H7 (cell line): ENCODE measurements at places on chromosomes 6 and 20.

DNA sequence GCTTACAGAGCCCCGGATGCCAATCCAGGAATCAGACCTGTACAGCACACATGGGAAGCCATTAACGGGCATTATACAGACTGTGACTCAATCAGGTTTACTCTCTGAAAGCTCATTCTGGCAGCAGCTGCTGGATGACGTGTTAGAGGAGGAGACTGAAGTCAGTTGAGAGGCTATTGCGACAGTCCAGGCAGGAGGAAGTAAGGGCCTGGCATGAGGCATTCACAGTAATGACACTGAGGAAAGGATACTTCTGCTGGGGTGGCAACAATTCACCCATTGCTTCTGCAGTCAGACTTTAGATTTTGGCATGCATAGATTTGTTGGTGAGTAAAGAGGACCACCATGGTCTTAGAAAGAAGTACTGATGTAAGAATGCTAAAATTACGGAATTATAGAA, 151.0 kb upstream of the HEY2 start:
- DNase-seq, result no peak

GRCh38 chr20:16942051-16942450, 193.9 kb downstream of the OTOR start:
- no peak for DNase-seq

GRCh38 chr20:45303586-45304463, 2.8 kb upstream of the RBPJL start:
- DNase-seq, result no peak

DNA sequence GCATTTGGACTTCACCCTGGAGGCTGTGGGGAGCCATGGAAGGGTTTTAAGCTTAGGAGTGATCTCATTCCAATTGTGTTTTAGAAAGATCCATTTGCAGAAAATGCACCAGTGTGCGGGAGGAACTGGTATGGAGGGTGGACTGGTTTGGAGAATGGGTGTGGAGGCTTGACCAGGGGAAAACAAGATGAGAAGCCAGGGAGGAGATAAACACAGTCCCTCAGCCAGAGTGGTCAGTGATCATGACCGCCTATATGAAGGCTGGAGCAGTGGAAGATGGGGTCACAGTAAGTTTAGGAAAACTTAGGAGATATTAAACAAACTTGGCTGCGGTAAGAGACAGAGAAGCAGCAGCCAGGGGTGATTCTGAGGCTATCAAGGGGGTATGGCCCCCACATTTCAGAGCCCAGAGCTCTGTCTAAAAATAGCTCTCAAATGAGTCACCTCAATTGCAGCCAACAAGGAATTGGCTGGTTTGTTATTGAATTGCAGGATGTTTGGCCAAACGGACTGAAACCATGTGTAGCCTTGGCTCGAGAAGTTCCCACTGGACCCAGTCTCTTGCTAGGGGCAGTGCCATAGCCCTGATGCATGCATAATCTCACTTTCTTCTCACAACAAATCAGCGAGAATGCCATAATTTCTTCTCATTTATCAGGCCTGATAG, 159.9 kb upstream of the TOP1 start:
- no peak for DNase-seq

DNA sequence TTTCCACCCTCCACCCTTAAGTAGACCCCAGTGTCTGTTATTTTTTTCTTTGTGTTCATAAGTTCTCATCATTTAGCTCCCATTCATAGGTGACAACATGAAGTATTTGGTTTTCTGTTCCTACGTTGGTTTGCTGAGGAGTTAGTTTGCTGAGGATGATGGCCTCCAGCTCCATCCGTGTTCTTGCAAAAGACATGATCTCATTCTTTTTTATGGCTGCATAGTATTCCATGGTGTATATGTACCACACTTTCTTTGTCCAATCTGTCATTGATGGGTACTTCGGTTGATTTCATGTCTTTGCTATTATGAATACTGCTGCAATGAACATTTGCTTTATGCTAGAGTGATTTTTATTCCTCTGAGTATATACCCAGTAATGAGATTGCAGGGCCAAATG, 301.2 kb downstream of the ADGRG6 start:
- DNase-seq, result no peak

GRCh38 chr6:137283940-137284810, 65.0 kb upstream of the IFNGR1 start:
- DNase-seq, result no peak

GRCh38 chr6:144252259-144252658, 32.9 kb upstream of the UTRN start:
- no peak for DNase-seq

- no peak for DNase-seq
Observed at GRCh38 chr6:41280381-41281057, 6.0 kb downstream of the TREM1 start.

DNA sequence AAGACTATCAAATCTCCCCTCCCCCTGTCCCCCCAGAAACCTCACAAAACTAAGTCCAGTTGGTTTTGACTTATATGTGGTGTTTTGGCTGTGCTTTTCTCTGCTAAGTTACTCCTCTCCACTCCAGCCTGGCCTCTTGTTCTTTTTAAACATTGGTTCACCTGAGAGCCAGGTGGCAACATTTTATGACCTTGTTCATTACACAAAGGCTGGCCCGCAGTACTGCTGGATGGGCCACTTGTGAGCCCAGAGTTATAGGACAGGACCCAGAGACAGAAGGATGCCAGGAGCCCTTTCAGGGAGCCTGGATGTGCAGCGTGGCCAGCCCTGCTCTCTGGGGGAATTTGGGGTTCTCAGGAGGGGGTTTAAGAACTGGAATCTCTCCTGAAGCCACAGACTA, 90.0 kb downstream of the RAMACL start:
- DNase-seq, result no peak

DNA sequence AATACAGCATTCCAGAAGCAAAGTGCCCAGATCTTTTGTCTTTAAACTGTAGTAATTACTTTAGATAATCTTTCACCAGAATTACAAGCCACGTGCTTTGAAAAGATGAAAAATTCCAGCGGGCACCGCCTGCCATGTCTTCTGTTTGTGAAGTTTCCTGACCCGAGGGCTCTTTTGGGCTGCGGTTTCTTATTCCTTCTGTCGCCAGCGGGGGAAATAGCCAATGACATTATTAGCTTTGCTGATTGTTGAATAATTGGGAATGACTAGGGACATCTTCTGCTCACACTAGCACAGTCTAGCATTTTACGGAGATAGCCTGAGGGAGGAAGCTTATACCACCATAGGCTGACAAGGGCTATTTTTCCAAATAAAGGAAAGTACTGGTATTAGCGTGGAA, 124.7 kb downstream of the SAMD5 start:
- DNase-seq, result peak; percentile 5

DNA sequence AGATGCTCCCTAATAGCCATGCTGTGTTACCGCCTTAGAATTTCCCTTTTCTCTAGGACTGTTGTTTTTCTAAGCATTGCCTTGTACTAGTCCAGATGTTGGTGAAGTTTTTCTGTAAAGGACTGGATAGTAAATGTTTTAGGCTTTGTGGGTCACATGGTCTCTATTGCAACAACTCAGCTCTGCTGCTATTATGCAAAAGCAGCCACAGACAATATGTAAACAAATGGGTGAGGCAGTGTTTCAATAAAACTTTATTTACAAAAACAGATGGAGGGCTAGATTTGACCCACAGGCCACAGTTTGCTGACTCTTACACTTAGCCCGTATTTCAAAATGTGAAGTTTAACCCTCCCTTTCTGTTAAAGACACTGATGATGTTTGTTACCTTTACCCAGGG, 207.6 kb upstream of the MYLIP start:
- DNase-seq, result no peak

DNA sequence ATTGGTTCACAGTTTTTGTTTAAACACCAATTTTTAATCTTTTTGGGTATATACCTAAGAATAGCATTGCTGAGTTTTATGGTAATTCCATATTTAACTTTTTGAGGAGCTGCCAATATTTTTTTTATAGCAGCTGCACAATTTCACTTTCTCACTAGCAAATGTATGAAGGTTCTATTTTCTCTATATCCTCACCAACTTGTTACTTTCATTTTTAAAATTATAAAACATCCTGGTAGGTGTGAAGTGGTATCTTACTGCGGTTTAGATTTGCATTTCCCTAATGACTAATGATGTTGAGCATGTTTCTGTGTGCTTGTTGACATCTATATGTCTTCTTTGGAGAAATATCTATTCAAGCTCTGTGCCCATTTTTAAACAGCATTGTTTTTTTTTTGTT, 452.1 kb downstream of the GRIK2 start:
- no peak for DNase-seq

DNA sequence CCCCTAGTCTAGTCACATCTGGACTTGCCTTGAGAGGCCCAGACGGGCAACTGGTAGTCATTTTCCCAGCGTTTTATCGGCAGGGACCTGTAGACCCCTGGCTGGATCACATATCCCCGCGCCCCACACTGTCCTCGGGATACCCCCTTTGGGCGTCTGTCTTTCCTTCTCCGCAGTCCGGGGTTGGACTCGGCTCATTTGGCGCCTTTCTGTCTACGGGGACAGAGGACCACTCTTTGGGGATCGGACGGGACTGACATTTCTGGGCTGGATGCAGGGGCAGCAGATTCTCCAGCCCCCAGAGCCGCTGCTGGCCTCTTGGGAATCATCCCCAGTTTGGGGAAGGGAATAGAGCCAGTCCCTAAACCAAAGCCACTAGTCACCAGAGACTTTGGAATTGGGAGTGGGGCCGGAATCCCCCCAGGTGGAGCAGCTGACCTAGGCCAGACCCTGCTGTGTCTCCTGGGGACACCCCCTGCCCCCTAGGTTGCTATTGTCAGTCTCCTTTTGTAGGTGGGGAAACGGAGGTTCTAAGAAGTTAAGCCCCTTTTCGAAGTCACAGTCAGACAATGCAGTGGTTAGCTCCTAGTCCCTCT, 734 bp downstream of the FAM110A start:
- DNase-seq, result no peak

GRCh38 chr6:29011276-29011734, 6.2 kb upstream of the ZNF311 start:
- peak; percentile 80 for DNase-seq

GRCh38 chr6:19789100-19789803, 47.9 kb upstream of the ID4 start:
- DNase-seq, result peak; percentile 6

- DNase-seq, result no peak
Observed at GRCh38 chr20:32829311-32830005, 9.7 kb downstream of the MAPRE1 start.
